ENCODE measurements at places on chromosomes 6 and 20. TPM values are rescaled to one million over a fixed set of nuclear protein-coding genes. Genes with fewer than 3 reads are reported as not detected.
A peak's percentile ranks its signal among the peaks of the same experiment; 100 is the strongest.

Gene AKAP7
- total RNA-seq = 68.0 TPM

Gene DPPA5
- not detected for total RNA-seq

Gene TNFRSF6B
- 0.82 TPM for total RNA-seq

Gene HLA-DRB5
- not detected for total RNA-seq

Gene FABP7
- 266 TPM for total RNA-seq

Gene SIRPD
- not detected for total RNA-seq

Gene GPR31
- total RNA-seq = not detected

Gene ADAT2
- 5.4 TPM for total RNA-seq

Gene ASF1A
- total RNA-seq = 31.0 TPM

DNA sequence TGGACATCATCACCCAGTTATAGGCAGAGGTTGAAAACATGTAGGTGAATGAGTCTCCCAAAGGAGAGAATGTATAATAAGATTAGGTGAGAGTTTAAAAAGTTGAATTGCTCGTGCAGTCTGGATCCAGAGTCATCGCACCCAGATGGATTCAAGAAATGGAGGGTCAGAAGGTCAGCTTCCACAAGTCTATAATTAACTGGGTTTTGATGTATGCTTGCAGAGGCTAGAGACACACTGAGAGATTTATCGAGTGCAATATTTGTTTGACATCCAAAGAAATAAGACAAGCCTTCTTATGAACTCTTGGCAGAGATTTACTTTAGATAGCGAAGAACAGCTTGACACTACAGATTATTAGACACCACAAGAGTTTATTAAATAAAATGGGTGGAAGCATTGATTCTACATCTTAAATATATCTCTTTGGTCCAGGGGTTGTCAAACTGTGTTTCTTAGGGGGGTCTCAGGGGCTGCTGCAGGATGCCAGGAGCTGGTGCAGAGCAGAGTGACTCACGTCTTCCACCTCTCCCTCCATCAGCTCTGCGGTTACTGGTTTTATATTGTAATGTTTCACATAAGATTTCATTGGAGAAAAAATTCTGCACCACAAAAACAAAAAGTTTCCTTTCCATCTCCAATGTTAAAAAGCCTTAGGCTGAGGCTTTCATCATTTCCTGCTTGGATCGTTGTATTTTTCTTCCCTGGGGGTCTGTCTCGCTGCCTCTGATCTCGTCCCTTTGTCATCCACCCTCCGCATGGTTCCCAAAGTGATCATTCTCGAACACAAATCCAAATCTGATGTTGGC lies 176.2 kb upstream of the AHI1 start:
- DNase-seq = no peak

DNA sequence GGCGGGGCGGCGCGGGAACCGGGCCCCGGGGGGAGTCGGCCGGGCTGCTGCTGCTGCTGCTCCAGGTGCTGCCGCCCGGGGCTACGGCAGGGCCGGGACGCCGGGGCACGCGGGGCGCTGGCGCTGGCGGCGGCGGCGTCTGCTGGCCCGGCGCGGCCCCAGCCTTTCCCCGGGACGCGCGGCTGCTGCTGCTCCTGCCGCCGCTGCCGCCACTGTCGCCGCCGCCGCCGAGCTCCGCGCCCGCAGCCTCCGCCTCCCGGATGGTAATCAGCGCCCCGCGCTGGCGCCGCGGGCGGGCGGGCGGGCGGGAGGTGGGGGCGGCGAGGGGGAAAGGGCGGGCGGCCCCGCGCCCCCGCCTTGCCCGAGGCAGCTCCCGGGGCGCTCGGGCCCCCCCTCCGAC lies 306 bp downstream of the EBF4 start:
- DNase-seq = no peak

DNA sequence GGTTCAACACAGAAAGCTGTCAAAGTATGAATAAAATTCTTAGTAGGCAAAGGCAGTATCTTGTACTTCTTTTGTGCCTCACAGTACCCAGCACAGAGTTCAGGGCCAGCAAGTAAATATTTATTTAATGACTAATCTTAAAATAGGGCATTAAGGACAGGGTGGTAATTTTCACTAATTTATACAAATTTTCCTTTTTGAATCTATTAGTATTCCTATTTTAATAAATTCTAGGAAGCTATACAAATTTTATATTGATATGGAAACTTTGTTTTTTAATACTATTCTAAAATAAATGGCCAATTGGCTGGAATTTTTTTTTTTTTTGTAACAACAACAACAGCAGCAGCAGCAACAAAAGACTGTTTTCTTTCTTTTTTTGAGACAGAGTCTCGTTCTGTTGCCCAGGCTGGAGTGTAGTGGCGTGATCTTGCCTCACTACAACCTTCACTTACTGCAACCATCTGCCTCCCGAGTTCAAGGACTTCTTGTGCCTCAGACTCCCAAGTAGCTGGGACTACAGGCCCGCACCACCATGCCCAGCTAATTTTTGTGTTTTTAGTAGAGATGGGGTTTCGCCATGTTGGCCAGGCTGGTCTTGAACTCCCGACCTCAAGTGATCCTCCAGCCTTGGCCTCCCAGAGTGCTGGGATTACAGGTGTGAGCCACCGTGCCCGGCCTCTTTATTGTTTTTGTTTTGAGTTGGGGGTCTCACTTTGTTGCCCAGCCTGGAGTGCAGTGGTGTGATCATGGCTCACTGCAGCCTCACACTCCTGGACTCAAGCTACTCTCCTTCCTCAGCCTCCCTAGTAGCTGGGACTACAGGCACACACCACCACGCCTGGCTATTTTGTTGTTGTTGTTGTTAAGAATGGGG lies 85.2 kb downstream of the FKBP5 start:
- DNase-seq = no peak

DNA sequence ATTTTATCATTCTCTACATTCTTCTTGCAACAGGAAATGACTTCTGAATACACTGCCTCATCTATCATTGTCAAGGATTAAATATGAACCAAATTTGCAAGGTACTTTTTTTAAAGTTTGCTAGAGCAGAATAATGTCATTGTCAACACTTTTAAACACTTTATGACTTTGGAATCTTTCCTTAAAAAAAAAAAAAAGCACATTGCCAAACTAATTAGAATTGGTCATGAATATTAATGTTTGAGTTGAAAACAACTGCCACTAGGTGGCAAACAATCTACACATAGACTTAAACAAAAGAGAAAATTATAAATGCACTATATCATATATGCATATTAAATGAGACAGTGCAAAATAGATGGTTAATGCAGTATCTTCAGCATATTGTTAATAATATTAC lies 32.5 kb upstream of the TMEM244 start:
- DNase-seq = no peak

DNA sequence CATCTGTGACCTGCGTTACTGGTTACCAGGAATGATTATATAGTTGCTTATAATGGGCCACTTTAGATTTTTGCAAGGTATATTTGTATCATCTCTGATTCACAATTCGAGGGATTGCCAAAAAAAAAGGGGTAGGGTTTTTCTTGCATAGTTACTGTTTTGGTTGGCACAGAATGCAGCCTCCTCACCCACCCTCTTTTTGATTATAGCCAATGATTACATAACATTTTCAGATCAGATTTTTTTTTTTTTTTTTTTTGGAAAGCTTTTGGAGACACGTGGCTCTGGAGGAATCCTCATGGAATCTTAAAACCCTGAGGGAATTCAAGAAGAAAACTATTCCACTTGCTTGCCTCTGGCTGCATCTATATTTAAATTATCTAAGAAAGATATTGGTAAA lies 53.7 kb downstream of the UST start:
- DNase-seq = no peak

GRCh38 chr20:16158090-16158975 lies 414.9 kb downstream of the KIF16B start:
- no peak for DNase-seq

- DNase-seq = no peak
Measured at GRCh38 chr6:132053511-132053910, 102.3 kb upstream of the CCN2 start.

DNA sequence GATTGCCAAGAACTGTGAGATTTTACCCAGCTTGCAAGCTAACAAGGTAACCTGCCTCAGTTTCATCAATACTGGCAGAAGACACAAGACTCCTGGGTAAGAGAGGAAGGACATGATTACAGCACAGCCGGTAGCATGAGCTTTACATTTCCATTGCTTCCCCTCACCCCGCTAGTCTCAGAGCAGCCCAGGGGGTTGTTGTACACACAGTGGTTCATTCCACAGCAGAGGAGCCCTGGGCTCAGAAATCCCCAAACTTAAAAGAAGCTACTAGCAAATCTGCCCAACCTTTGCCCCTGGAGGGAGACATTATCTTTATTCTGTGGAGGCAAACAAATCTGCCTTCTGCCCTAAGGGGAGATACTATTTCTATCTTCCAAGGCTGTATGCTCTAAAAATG lies 17.1 kb upstream of the MTHFD1L start:
- DNase-seq = no peak

GRCh38 chr6:113065611-113066010 lies 718.5 kb downstream of the RFPL4B start:
- no peak for DNase-seq

- no peak for DNase-seq
Measured at GRCh38 chr6:45715508-45715803, 300.2 kb downstream of the CLIC5 start.

GRCh38 chr6:147506704-147507114 lies 1.8 kb upstream of the SAMD5 start:
- peak; percentile 20 for DNase-seq

DNA sequence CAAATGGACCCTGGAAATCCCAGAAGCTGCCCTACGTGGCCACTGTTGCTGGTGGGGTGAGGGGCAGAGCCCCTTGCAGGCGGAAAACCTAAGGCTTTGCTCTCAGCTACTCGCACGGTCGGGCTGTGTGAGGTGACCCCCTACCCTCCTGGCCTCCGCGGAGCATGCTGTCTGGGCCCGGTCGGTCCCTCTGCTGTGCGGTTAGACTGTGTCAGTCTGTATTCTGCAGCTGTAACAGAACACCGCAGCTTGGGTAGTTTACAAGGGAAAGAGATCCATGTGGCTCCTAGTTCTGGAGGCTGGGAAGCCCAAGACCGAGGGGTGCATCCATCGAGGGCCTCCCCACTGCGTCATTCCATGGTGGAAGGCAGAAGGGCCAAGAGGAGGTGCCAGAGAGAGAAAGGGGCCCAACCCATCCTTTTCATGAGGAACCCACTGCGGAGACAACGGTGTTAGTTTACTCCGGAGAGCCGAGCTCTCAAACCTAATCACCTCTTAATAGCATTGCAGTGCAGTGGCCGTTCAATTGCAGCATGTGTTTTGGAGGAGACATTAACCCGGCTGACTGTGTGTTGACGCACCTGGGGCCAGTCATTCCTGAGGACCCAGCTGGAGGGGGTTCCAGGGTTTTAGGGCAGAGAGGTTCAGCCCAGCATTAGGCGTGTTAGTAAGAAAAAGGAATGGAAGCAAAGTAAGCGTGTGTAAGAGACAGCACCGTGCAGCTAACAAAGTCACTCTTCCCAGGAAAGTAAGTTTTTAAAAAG lies 18.3 kb downstream of the COL9A3 start:
- no peak for DNase-seq

DNA sequence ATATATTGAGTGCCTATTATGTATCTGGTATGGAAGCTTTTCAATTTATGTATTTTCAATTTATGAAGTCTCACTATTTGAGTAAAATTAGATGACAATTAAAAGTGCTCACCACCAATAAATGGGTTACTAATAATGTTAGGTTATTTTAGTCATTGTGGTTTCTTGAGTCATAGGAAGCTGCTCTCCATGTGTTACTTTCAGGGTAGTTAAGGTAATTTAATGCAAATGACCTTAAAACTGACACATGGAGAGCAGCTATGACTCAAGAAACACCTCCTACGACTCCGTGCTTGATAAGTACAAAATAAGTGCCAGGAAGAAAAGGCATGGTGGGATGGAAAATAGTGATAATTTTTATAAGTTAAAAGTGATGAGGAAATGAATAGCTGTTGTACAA lies 16.5 kb upstream of the TINAG start:
- DNase-seq = no peak

DNA sequence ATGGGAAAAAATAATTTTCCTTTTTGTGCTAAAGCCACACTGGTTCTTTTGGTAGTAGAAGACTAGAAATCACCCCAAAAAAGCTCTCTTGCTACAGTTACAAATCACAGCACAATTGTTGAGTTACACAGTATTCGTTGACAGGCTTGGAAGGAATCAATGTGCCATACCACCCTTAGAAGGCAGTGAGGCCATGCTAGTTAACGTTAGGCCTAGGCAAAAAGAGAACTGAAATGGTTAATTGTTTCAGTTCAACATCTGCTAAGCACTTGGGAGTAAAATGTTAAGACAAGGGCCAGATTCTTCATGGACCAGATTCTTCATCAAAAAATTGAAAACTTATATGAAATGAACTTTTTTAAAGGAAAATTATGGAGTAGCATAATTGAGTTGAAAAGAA lies 626.2 kb downstream of the UTRN start:
- no peak for DNase-seq

DNA sequence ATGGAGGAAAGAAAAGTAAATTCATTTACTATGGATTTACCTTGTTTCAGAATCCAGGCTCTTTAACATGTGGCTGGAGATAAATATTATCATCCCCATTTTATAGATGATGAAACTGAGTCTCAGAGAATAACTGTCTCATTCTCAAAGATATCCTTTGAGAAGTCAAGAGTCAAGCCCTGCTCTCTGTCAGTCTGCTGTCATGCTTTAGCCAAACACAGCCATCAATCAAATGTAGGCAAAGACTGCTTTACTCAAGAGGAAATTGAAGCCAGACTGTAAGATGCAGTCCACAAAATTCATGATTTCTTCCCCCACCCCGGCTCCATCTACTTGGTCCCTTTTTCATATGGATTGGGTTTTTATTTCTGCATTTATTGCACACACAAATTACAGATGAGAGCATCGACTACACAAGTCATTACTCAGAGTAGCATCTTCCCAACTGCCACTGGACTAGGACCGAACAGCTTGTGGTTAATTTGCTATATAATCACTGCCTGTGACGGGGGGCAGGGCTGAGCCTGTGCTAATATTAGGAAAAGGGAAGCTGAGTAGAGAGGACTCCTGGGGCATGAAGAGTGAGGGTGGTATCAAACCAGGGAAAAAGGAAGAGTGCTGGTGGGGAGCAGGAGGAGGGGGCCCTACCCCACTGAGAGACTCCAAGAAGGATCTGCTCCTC lies 102.7 kb upstream of the TOP1 start:
- no peak for DNase-seq

Measured in cerebellum (tissue), 4 donors.